Stimulated activated CD4-positive, alpha-beta T cell treated with anti-CD3 and anti-CD28 coated beads, Interleukin-4, amount 100 ng/mL, for 1 hour (primary cell): ENCODE measurements at places on chromosomes 4 and X.

DNA sequence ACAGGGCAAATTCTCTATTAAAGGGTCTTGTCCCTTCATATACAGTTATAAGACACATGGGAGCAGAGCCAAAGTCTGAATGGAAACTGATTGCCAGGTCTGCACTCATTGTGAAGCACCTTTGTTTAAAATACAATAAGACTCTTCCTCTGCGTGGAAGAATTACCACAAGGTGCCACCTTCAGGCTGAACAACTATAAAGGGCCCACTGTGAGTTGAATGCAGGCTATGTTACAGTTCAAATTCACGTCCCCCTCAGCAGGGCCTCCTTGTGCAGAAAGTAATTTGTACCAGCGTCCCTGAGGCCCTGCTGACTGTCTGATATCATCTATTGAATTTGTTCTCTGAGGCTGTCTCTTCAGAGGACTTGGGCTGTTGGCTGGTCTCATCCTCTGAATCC is 225.8 kb upstream of the TEX13C start:
- DNase-seq, result no peak

GRCh38 chr4:126051689-126052424 is 737.1 kb downstream of the FAT4 start:
- no peak for DNase-seq

GRCh38 chr4:15521442-15522039 is 51.9 kb downstream of the CC2D2A start:
- no peak for DNase-seq

DNA sequence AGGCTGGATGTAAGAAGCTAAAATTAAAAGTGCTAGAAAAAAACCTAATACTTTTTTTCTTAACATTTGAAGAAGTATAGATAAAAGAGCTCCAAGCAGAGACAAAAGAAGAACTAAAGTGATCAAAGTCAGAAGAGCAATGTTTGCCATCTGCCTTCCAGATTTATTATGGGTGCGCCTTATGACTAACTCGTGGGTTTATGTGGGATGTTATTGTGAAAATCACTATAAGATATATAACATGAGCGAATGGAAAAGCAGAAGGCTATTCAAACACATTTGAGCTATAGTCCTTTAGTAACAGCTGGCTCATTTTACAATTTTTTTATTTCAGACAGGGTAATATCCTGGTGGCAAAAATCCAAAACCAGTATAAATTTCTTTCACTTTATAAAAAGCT is 1040.7 kb downstream of the RAPGEF2 start:
- DNase-seq, result no peak

DNA sequence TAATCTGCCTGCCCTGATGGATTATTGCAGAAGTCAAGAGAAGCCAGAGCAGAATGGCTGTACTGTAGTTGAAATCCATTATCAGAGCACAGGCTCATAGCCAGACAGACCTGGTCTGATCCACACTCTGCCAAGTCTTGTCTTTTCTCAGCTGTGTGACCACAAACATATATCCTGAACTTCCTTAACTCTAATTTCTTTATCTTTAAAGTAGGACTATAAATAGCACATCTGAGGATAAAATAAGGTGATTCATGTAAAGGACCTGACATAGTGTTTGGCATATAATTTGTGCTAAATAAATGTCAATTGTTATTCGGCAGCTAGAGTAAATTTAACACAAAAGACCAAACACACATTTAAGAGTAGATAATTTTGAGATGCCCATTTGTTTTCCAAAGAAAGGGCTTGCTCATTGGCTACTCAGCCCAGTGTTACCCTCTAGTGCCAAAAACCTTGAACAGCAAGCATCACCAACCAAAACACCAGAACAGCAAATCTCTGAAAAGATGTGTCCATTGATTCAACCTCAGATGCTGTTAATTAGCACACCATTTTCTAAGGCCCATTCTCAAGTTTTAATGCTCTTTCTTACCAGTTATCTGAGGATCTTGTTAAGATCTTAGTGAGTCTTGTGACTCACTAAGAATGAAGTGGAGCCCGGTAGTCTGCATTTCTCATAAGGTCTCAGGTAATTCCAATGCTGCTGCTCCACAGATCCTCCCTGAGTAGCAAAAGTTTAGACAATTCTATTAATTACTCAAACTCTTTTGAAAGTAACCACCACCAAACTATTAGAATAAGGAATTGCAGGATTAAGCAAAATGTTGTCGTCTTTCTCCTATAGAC is 108.8 kb downstream of the HHIP start:
- DNase-seq, result no peak

DNA sequence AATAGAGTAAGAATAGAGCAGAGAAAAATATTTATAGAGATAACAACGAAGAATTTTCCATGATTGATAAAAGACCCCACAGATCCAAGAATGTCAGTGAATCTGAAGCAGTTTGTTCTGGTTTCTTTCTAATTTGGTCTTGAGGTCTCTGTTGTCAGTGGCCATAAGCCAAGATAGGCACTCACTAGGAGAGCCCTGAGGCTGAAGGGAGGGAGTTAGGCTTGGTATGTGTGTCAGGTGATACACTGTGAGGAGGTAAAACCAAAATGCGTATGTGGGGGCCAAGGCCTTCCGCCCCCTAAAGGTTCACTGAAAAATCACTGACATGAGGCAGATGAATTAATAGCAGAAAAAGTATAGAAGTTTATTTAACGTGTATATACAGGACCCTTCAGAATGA is 382.3 kb upstream of the HTR2C start:
- no peak for DNase-seq

DNA sequence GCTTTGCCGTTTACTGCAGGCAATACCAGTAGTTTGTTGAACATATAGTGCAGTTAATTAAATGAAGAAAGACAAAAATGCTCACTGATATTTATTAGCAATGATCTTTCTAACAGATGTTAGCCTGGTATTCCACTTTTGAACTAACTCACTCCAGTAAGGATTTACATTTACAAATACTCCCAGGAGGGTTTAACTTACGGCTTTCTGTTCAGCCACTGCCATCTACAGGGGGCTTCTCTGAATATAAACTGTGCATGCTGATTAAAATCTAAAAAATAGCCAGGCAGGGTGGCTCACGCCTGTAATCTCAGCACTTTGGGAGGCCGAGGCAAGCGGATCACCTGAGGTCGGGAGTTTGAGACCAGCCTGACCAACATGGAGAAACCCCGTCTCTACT is 2.2 kb upstream of the SRD5A3 start:
- no peak for DNase-seq

- no peak for DNase-seq
Observed at GRCh38 chr4:73911746-73912145, 42.6 kb downstream of the CXCL1 start.
